Neuronal stem cell (in vitro differentiated cells): ENCODE measurements at places on chromosomes 1 and 21.

- no peak for DNase-seq
Observed at GRCh38 chr21:40809673-40810197, 37.2 kb downstream of the DSCAM start.

GRCh38 chr1:15738416-15739113, 2.5 kb downstream of the SLC25A34 start:
- DNase-seq, result no peak

DNA sequence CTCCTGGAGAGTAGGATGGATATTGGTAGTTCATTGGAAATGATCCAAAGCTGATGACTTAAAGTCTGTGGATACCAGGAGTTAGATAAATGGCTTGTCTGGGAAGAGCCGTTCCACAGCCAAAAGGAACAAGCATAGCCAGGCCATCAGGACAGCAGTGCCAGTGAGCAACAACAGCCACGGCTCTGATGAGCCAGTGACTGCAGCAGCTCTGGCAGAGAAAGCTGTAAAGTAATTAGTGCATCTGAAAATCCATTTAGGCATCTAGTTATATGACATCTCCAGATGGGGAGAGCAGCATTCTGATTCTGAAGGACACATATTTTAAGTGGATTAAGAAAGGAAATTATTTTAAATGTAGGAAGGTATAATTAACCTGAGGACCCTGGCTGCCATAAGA, 256.2 kb upstream of the PLXNA2 start:
- no peak for DNase-seq

- no peak for DNase-seq
Observed at GRCh38 chr21:14581902-14582457, 35.9 kb upstream of the SAMSN1 start.
